OCI-LY7 (cell line): ENCODE measurements at places on chromosomes 12 and 14. TPM values are rescaled to one million over a fixed set of nuclear protein-coding genes. Genes with fewer than 3 reads are reported as not detected.

DNA sequence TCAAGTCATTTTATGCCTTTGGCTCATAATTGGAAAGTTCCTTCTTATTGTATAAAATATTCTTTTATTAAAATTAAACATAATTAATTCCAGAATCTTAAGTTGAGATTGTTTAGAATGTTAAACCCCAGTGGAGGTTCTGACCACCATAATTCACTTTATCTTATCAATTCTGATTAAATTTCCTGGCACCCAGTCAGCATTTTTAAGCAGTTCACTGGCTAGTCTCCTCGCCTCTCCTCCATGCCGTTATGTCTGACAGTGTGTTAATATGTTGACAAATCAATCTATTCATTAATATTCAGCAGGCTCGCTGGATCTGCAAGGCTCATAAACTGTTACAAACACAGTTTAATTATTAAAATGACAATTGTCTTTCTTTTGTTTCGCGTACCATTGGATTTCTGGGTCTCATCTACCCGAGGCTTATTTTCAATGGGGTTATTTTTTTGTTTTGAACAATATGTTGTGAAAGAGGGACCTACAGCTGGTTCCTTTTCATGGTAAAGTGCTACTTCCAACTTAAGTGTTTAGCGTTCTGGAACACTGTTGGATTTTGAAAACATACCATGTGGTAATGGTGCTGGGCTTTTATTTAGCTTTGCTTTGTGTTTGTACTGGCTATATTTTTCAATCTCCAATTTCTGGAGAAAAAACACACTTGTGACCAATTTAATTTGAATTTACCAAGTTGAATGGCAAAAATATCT is 339.7 kb downstream of the PRKD1 start:
- DNase-seq, result no peak

Gene C3AR1
- total RNA-seq, result not detected in 2 replicates

DNA sequence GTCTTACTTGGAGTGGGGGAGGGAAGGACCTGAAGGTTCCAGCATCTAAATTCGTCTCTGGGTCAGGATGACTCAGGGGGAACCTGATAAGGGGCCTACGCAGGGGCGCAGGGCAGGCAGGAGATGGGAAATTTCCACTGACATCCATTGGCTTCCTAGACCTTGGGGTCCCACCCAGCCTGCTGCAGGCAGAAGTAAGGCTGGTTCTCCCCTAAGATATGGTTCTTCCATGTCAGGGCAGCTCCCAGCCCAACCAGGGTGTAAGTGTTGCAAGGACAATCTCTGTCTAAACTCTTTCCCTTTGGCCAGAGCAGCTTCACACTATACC is 2.1 kb upstream of the NDRG2 start:
- DNase-seq, result no peak

DNA sequence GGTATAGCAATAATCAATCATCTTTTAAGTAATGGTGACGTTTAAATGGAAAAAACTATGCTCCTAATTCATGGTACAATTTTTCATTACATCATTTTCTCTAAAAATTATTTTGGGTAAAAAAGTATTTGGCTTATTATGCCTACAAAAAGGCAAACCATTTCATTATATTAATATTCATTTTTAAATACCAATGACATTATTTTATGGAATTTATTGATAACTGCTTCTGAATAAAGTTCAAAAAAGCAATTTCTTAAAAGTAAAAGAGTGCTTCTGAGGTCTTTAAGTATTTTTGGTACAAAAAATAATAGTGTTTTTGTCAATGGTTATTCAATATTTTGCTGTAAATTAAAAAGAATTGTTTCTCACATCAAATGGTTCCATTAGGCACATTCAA is 12.2 kb downstream of the SLC38A2 start:
- no peak for DNase-seq

Gene ALDH1L2
- total RNA-seq, result 0.25 and 0.31 TPM in 2 replicates

GRCh38 chr14:95365401-95365800 is 45.7 kb upstream of the CLMN start:
- DNase-seq, result no peak

GRCh38 chr12:49340971-49341776 is 4.2 kb upstream of the C1QL4 start:
- DNase-seq, result no peak

GRCh38 chr12:39451977-39452376 is 9.1 kb upstream of the KIF21A start:
- no peak for DNase-seq

- DNase-seq, result no peak
Measured at GRCh38 chr14:89688507-89689211, 265.9 kb downstream of the EFCAB11 start.

- peak; percentile 74 for DNase-seq
Measured at GRCh38 chr12:19434538-19434937, 4.8 kb upstream of the AEBP2 start.

Gene TPPP2
- not detected in 2 replicates for total RNA-seq

Gene ADAMTS20
- not detected in 2 replicates for total RNA-seq

- DNase-seq, result no peak
Measured at GRCh38 chr14:68784978-68785533, 7.8 kb downstream of the ZFP36L1 start.

Gene DNAAF2
- total RNA-seq, result 9.7 and 11.6 TPM in 2 replicates

Gene CD4
- total RNA-seq, result not detected in 2 replicates

- DNase-seq, result peak; percentile 1
Measured at GRCh38 chr12:87985069-87985675, 44.0 kb downstream of the C12orf50 start.

- DNase-seq, result no peak
Measured at GRCh38 chr14:78983126-78983525, 813.0 kb downstream of the NRXN3 start.

Gene LRRIQ1
- not detected in 2 replicates for total RNA-seq

Gene KDM5A
- 73.0 and 88.8 TPM in 2 replicates for total RNA-seq

Gene AMDHD1
- total RNA-seq, result 2.6 and 2.8 TPM in 2 replicates

Gene LRRC9
- 0.65 and 0.74 TPM in 2 replicates for total RNA-seq

GRCh38 chr12:49708851-49709250 is 1.6 kb upstream of the FMNL3 start:
- DNase-seq, result no peak

Gene CCDC184
- total RNA-seq, result not detected in 2 replicates

DNA sequence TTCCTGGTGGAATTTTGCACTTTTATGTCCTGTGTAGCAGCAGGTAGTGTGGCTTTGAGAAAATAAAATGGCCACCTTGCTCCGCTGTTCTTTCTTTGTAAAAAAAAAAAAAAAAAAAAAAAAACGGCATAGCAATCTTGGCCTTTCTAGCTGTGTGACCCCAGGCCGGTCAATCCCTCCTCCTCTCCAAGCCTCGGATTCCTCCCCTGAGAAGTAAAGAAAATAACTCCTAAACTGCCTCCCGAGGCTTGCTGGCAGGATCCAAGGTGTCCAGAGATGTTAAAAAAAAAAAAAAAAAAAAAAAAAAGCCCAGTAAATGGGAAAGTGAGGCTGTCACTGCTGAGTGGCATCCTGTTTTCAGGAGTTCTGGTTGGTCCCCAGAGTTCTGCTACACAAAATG is 23.9 kb upstream of the MAP1LC3B2 start:
- no peak for DNase-seq
